HFF-Myc (cell line): ENCODE measurements at places on chromosomes 11 and 22.

- no peak for DNase-seq
Measured at GRCh38 chr11:913043-913442, 2.4 kb upstream of the CHID1 start.

DNA sequence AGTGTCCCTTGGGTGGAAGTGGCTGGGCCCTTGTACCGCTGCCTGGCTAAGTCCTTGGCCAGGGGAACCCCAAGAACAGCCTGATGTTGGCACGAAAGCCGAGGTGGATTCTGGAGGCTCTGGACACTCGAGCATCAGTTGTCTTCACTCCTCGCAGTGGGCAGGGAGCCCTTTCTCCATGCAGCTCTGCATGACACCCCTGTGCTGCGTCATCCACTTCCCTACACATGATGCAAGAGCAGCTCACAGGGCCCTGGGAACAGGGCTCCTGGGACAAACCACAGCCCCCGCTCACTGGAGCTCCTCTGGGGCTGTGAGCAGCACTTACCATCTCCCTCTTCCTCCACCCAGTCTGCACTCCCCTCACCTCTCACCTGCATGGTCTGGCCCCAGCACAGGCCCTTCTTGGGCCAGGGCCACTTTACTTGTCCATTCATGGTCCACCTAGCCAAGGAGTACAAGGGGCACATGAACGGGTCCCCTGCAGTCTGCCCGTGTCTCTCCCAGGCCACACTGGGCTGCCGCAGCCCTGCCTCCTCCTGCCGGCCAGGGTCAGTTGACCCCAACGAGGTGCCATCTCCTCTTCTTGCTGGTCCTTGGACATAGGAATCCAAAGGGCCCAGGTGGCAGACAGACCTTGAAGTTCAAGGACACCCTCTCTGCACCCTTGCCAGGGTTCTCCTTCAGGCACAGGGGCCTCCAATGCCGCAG lies 66.5 kb downstream of the IGF2 start:
- DNase-seq, result no peak

GRCh38 chr22:42357634-42358296 lies 74.4 kb downstream of the NFAM1 start:
- no peak for DNase-seq

DNA sequence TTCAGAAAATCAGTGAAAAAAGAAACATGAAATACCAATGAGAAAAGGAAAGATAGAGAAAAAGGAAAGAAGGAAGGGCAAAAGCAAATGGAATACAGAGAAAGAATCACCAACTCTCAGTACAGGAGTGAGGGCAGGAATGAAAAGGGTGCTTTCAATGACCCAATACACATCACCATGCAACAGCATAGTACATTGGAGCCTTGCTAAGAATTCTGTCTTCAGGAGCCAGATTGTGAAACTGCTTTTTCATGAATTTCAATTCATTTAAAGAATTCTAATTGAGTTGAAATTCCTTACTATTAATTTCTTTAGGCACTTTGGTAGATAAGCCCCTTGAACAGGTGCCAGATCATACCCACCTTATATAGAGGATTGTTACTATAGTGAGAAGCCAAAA lies 34.9 kb downstream of the BLID start:
- no peak for DNase-seq

DNA sequence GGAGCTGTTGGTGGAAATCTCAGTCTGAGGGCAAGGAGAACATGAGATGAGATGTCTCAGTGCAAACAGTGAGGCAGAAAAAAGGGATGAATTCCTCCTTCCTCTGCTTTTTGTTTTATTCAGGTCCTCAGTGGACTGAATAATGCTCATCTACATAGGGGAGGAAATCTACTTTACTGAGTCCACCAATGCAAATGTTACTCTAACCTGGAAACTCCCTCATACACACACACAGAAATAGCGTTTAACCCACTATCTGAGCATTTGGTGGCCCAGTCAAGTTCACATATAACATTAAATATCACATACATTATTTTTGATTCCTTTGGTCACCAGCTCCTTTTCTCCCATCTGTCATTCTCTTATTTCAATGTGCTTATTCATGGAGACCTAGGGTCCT lies 418.8 kb downstream of the TMEM135 start:
- DNase-seq, result no peak
